ENCODE measurements at places on chromosomes 3 and 15. TPM values are rescaled to one million over a fixed set of nuclear protein-coding genes. Genes with fewer than 3 reads are reported as not detected.

GRCh38 chr15:39786447-39787056 is 3.9 kb upstream of the FSIP1 start:
- no peaks in the 10 kb centered on the region for H3K36me3 ChIP-seq
- H3K27me3 ChIP-seq = no peaks in the 10 kb centered on the region
- no peak overlapping the region for H3K27ac ChIP-seq
- H3K4me1 ChIP-seq = peaks cover 8% of the 10 kb centered on the region
- no peak overlapping the region for H3K4me3 ChIP-seq
- DNase-seq = peak; percentile 61

ST8SIA2 gene
- 5.9 TPM for total RNA-seq

DNA sequence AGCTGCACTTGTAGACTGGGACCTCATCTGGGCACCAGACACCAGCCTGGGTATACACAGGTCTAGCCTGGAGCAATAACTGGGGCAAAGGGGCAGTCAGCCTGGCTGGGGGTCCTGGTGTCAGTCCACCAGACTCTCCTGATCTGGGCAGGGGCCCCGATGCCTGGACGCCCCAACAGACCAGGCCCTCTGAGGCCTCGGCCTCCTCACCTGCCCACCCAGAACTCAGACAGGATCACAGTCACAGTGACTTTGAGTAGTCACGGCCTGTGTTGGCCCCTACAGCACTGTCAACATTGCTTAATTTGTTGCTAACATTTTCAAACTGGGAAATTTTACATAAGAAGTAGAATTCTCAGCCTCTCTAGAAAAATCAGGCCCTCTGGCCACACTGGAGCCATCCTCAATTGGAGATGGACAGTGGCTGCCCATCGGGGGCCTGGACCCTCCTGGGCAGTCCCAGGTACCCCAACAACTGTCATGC is 5.8 kb downstream of the TWF2 start:
- peaks cover 14% of the 10 kb centered on the region for H3K36me3 ChIP-seq
- no peak overlapping the region for H3K4me3 ChIP-seq
- H3K27ac ChIP-seq = no peak overlapping the region
- DNase-seq = no peak
- H3K27me3 ChIP-seq = no peaks in the 10 kb centered on the region

DNA sequence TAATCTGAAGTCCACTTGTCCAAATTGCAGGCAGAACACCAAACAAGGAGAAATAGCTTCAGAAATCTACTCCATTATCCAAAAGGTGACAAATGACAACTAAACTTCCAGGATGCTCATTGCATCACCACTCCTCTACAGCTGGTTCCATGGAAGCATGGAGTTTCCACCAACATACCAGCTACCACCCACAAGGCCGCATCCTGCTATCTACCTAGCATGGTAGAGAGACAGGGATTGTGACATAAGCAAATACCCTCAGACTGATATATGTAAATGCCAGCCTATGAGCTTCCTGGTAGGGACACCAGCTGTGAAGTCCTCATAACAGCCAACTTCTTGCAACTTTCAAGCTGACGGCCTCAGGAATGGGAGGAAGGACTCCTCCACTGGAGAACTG is at the start of gene TRIM42:
TRIM42 (plus strand) TSS at position 301 of the 400 bp plus-strand sequence. CDS start 166 bp downstream, outside the sequence.
- no peaks in the 10 kb centered on the region for H3K27me3 ChIP-seq
- no peaks in the 10 kb centered on the region for H3K4me1 ChIP-seq
- no peak within 1 kb of the TSS for H3K27ac ChIP-seq
- H3K4me3 ChIP-seq = no peak within 1 kb of the TSS
- no peak for DNase-seq

CD96 gene
- total RNA-seq = not detected

DNA sequence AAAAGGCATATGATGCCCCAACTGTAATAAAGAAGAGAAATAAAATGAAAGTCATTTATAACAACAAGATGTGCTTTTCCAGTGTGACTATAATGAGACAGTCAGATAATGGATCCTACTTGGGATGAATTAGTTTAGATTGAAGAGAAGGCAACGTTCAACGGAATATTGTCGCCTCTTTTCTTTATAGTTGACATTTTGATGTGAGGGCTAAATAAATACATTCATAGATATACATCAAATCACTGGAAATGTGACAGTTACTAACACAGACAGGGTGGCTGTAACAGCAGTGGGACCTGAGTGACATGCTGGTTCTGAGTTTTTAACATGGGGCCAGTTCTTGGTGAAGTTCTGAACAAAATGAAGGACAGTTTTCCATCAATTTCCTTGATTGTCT is 61.1 kb upstream of the ATP2B2 start:
- H3K27me3 ChIP-seq = peaks cover 10% of the 10 kb centered on the region
- H3K4me1 ChIP-seq = no peaks in the 10 kb centered on the region
- H3K4me3 ChIP-seq = no peak overlapping the region
- H3K27ac ChIP-seq = no peak overlapping the region

DNA sequence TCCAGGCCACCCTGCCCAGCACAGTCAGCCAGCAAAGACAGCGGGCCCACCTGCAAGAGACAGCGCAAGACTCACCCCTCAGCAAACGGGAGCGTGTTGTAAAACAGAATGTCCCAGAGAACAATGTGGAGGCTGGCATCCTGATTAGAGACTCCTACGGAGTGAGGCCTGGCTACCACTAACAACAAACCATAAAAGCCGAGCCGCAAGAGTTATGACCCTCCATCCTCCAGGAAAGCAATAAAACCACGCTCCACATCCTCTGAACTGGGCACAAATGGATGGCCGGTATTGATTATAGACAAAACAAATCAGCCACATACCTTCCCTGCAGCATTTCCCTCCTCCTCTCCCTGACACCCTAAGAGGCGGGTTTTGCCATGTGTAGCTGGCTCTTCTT is 75.8 kb upstream of the LIPC start:
- DNase-seq = no peak
- peaks cover 7% of the 10 kb centered on the region for H3K4me1 ChIP-seq
- H3K36me3 ChIP-seq = no peaks in the 10 kb centered on the region
- H3K27ac ChIP-seq = no peak overlapping the region

MAGI1 gene
- 87.0 TPM for total RNA-seq

- H3K36me3 ChIP-seq = no peaks in the 10 kb centered on the region
- no peaks in the 10 kb centered on the region for H3K27me3 ChIP-seq
- no peak for DNase-seq
- H3K27ac ChIP-seq = no peak overlapping the region
- no peak overlapping the region for H3K4me3 ChIP-seq
These were observed 453.1 kb downstream of the EPHA3 start for GRCh38 chr3:89560568-89560967.

- no peaks in the 10 kb centered on the region for H3K36me3 ChIP-seq
- no peak overlapping the region for H3K27ac ChIP-seq
- H3K4me1 ChIP-seq = peaks cover 23% of the 10 kb centered on the region
- no peak overlapping the region for H3K4me3 ChIP-seq
These were observed 229.7 kb upstream of the TBL1XR1 start for GRCh38 chr3:177426878-177427495.

GRCh38 chr3:127351321-127351720 is 63.5 kb upstream of the PRR20G start:
- no peak for DNase-seq
- no peaks in the 10 kb centered on the region for H3K36me3 ChIP-seq
- H3K27ac ChIP-seq = no peak overlapping the region
- H3K4me1 ChIP-seq = no peaks in the 10 kb centered on the region
- H3K27me3 ChIP-seq = peaks cover 3% of the 10 kb centered on the region
- H3K4me3 ChIP-seq = no peak overlapping the region

FAM107A gene
- not detected for total RNA-seq

DNA sequence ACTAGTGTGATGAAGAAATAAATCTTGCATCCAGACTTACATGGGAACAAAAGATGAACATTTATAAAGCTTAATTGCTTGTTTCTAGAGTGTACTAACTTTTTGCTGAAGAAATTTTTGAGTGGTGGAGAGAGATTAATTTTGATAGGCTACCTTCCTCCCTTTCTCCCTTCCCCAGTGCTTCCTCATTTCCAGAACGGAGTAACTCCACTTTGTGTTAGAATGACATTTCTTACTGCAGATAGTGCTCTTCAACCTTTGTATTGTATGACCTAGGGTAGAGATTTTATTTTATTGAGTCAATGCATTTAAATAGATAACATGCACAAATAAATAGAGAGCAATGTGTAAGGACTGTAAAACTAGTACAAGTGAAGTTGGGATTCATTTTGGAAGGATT is 1.9 kb downstream of the ATP1B3 start:
- DNase-seq = no peak
- H3K27me3 ChIP-seq = no peaks in the 10 kb centered on the region
- no peaks in the 10 kb centered on the region for H3K36me3 ChIP-seq
- H3K27ac ChIP-seq = peak overlapping the region; percentile 46
- peaks cover 11% of the 10 kb centered on the region for H3K4me1 ChIP-seq

XIRP1 gene
- 315 TPM for total RNA-seq

DNA sequence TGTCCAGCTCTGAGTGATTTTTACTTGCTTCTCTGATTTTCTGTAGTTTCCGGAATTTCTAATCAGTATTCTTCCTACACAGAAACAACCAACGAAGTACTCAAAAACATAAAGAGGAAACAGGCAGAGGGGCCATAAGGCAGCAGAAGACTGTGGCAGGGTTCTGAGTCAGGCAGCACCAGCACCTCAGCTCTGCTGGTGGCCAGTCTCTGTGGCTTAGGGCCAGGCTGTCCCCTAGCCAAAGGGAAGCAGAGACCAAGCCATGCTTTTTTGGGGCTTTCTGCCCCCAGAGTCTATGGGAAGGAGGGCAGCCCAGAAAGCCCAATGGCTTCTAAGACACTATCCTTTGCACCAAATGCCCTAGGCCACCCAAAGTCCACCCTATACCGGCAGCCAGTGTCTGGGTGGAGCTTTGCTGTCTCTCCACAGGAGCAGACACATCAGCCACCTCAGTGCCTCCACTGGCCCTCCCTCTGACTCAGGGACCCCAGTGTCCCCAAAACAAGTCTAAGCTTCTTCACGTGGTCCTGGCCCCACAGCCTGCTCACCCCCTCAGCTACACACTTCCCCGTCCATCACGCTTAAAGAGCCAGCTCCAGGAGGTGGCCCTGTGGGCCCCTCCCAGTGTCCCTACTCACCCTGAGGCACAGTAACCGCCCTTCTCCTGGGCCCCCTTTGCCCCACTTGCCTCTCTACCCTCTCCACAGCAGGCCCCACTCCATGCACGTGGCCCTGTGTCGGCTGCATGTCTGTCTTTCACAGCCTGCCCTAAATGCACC is 46.2 kb downstream of the CCDC12 start:
- no peak overlapping the region for H3K4me3 ChIP-seq
- H3K36me3 ChIP-seq = no peaks in the 10 kb centered on the region
- no peak overlapping the region for H3K27ac ChIP-seq
- H3K4me1 ChIP-seq = peaks cover 53% of the 10 kb centered on the region

- no peaks in the 10 kb centered on the region for H3K27me3 ChIP-seq
- DNase-seq = no peak
- H3K36me3 ChIP-seq = no peaks in the 10 kb centered on the region
- H3K4me1 ChIP-seq = no peaks in the 10 kb centered on the region
- H3K27ac ChIP-seq = no peak overlapping the region
- no peak overlapping the region for H3K4me3 ChIP-seq
These were observed 46.1 kb downstream of the ABHD5 start for GRCh38 chr3:43736558-43737440.

- no peaks in the 10 kb centered on the region for H3K36me3 ChIP-seq
- H3K27me3 ChIP-seq = peaks cover 5% of the 10 kb centered on the region
- DNase-seq = no peak
- no peak overlapping the region for H3K27ac ChIP-seq
- no peak overlapping the region for H3K4me3 ChIP-seq
These were observed 41.3 kb upstream of the RPL32 start for GRCh38 chr3:12882336-12883310.

DNA sequence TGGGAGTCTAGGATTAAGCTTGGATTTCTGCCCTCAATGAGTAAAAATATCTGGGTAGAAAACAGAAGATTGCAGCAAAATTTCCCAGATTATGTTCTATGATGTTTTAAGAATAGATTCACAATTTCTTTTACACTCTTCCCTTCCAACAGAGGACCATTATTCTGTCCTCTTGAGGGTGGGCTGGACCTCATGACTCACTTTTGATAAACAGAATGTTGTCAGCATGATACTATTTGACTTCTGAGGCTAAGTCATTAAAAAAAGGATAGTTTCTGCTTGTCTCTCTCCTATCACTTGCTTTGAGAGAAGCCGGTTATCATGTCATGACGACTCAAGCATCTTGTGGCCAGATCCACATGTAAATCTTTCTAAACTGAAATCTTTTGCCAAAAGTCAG is 396.2 kb upstream of the CDIN1 start:
- H3K27me3 ChIP-seq = no peaks in the 10 kb centered on the region
- H3K27ac ChIP-seq = no peak overlapping the region
- H3K4me3 ChIP-seq = no peak overlapping the region
- no peaks in the 10 kb centered on the region for H3K36me3 ChIP-seq

GRCh38 chr3:196694941-196695848 is 16.9 kb downstream of the CEP19 start:
- no peak overlapping the region for H3K27ac ChIP-seq
- H3K27me3 ChIP-seq = no peaks in the 10 kb centered on the region
- DNase-seq = no peak
- H3K4me3 ChIP-seq = no peak overlapping the region

GRCh38 chr15:100949691-100950090 is 30.5 kb downstream of the LRRK1 start:
- H3K36me3 ChIP-seq = no peaks in the 10 kb centered on the region
- H3K27ac ChIP-seq = no peak overlapping the region
- no peaks in the 10 kb centered on the region for H3K4me1 ChIP-seq
- no peak overlapping the region for H3K4me3 ChIP-seq
- no peak for DNase-seq
- H3K27me3 ChIP-seq = no peaks in the 10 kb centered on the region

UBE3A gene
- 60.4 TPM for total RNA-seq

TMEM207 gene
- total RNA-seq = not detected

ERC2 gene
- 29.0 TPM for total RNA-seq

DNA sequence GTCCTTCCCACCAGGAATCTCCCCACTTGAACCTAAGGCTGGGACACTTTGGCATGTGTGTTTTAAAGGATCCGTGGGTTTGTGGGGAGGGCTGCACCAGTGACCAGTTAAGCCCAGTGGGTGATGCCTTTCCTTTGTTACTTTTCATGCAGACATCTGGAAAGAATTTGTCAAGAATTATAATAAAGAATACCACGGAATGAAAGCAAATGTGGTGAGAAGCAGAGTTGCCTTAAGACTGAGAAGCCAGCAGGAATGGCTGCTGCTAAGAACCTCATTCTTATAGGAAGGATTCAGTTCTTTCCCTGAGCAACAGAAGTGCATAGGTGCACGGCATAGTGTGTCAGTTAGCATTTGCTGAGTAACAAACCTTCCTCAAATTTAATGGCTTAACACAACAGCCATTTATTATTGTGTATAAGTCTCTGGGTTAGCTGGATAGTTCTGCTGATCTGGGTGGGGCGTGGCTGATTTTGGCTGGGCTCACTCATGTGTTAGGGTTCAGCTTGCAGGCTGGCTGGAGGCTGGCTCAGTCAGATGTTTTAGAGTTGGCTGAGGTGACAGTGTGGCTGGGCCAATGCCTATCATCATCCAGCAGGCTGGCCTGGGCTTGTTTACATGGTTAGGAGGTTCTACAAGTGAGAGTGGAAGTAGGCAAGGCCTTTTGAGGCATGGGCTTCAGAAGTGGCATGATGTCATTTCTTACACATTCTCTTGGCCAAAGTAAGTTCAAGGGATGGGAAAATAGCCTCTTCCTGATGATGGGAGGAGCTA is 262.7 kb upstream of the CTDSPL start:
- no peak for DNase-seq
- H3K4me3 ChIP-seq = no peak overlapping the region

- H3K27ac ChIP-seq = no peak overlapping the region
- no peaks in the 10 kb centered on the region for H3K4me1 ChIP-seq
- H3K4me3 ChIP-seq = no peak overlapping the region
- DNase-seq = no peak
- no peaks in the 10 kb centered on the region for H3K36me3 ChIP-seq
These were observed 170.1 kb downstream of the IL5RA start for GRCh38 chr3:2940062-2940461.

MNS1 gene
- 1.5 TPM for total RNA-seq
